ENCODE measurements at places on chromosomes 5 and 9.
A peak's percentile ranks its signal among the peaks of the same experiment; 100 is the strongest.

GRCh38 chr9:135036861-135037465 lies 50.5 kb upstream of the OLFM1 start:
- peaks cover 5% of the 10 kb centered on the region for H3K4me1 ChIP-seq
- no peaks in the 10 kb centered on the region for H3K27me3 ChIP-seq
- DNase-seq = no peak
- H3K27ac ChIP-seq = no peak overlapping the region

DNA sequence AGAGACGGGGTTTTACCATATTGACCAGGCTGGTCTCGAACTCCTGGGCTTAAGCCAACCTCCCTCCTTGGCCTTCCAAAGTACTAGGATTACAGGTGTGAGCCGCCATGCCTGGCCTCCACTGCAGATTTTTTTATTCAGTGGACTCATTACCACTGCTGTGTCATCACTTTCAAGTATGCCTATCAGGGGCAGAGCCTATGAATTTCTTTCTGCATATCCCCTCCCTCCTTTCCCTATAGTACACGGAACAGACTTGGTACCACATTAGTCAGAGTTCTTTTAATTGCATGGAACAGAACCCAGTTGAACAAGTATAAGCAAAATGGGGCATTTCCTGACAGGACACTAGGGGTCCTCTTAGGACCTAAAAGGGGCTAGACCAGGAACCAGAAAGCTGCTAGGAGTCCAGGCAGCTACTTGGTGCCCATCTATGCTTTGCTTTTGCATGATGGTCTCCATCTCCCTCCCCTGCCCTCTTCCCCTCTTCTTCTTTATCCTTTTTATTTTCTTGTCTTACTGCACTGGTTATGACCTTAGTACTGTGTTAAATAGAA lies 5.8 kb downstream of the BSPRY start:
- no peak overlapping the region for H3K27ac ChIP-seq
- no peaks in the 10 kb centered on the region for H3K27me3 ChIP-seq
- H3K4me3 ChIP-seq = no peak overlapping the region
- DNase-seq = no peak
- no peaks in the 10 kb centered on the region for H3K36me3 ChIP-seq

- DNase-seq = no peak
- H3K27me3 ChIP-seq = no peaks in the 10 kb centered on the region
- no peaks in the 10 kb centered on the region for H3K36me3 ChIP-seq
- peak overlapping the region; percentile 71 for H3K27ac ChIP-seq
- no peak overlapping the region for H3K4me3 ChIP-seq
- peaks cover 19% of the 10 kb centered on the region for H3K4me1 ChIP-seq
Observed at GRCh38 chr9:35110327-35110761, 5.3 kb downstream of the ATOSB start.

DNA sequence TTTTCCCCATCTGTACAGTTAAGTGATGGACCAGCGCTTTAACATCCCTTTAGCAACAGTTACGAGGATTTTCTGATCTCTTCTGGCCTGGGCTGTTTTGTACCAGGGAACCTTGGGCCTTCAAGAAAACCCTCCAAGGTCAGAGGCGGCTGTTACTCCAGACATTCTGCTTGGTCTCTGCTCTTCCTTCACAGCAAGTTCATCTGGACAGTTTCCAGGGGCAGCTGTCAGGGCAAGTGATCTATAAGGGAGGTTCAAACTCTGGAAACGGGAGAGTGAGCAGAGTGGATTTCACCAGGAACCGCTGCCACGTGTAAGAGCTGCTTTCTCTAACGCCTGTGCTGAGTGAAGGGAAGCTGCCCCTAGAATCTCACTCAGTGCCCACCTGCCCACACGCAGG lies 36.7 kb downstream of the ZNF618 start:
- no peak overlapping the region for H3K27ac ChIP-seq
- no peaks in the 10 kb centered on the region for H3K27me3 ChIP-seq
- peaks cover 16% of the 10 kb centered on the region for H3K4me1 ChIP-seq
- no peak overlapping the region for H3K4me3 ChIP-seq
- H3K36me3 ChIP-seq = no peaks in the 10 kb centered on the region
